Stimulated activated CD8-positive, alpha-beta memory T cell treated with anti-CD3 and anti-CD28 coated beads, Interleukin-7, amount 100 ng/mL, for 48 hours (primary cell): ENCODE measurements at places on chromosomes 2 and 18.

- no peak for DNase-seq
Observed at GRCh38 chr2:140584471-140584870, 1546.3 kb downstream of the LRP1B start.

GRCh38 chr2:190596993-190597392 is 51.9 kb upstream of the NAB1 start:
- no peak for DNase-seq

GRCh38 chr2:18156002-18156401 is 277.5 kb downstream of the KCNS3 start:
- no peak for DNase-seq

DNA sequence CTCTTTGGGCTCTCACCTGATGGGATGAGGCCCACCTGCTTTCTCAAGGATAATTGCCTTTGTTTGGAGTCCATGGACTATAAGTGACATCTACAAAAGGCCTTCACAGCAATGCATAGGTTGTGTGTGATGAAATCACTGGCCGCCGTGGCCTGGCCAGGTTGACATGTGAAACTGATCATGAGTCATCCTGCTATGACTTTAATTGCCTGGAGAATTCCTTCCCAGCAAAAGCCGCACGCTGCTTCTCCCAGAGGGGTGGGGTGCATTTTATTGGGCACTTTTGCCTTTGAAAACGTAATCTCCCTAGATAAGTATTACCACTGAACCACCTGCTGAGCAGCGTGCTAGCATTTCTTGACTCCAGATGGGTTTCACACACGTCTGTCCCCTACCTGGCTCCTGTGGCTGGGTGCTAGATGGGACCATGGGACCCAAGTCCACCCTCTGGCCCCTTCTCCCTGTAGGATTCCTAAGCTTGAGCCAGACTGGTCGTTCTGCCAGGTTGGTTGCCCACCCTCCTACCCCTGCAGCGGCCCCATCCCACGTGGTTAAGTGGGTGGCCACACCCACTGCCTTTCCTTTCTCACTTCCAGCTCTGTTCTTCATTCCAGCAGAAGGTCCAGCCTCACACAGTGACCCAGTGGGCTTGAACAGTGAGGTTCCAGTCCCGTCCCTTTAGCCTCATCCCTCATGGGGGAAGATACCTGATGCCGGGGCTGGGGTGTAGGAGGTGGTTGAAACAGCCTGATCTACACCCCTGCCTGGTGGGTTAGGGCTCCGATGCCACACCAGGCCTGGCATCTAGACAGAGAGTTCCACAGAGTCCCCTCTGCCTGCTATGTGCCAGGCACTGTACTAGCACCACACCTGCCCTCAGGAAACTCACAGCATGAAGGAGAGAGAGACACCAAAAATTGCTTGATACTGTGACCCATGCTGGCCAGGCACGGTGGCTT is 89.6 kb downstream of the GBX2 start:
- DNase-seq = no peak

DNA sequence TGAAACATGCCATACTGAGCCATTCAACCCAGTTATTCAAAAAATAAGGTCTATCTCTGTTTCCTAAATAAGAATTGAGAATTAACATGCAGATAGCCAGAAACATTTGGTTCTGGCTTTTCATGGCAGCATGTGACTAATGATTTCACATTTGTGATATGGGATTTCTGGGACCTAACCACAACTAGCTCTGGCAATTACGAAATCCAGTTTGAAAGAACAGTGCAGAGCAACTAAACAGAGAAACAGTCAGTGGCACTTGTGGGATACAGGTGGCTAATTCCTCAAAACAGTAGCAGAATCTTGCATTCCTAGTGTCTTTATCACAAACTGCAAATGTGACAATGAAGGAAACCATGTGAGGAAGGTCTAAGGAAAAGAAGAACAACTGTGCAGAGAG is 637.8 kb upstream of the CHAC2 start:
- no peak for DNase-seq

- DNase-seq = no peak
Observed at GRCh38 chr2:80381666-80382065, 77.1 kb upstream of the LRRTM1 start.

GRCh38 chr18:23963443-23964165 is 51.0 kb upstream of the TTC39C start:
- DNase-seq = no peak

DNA sequence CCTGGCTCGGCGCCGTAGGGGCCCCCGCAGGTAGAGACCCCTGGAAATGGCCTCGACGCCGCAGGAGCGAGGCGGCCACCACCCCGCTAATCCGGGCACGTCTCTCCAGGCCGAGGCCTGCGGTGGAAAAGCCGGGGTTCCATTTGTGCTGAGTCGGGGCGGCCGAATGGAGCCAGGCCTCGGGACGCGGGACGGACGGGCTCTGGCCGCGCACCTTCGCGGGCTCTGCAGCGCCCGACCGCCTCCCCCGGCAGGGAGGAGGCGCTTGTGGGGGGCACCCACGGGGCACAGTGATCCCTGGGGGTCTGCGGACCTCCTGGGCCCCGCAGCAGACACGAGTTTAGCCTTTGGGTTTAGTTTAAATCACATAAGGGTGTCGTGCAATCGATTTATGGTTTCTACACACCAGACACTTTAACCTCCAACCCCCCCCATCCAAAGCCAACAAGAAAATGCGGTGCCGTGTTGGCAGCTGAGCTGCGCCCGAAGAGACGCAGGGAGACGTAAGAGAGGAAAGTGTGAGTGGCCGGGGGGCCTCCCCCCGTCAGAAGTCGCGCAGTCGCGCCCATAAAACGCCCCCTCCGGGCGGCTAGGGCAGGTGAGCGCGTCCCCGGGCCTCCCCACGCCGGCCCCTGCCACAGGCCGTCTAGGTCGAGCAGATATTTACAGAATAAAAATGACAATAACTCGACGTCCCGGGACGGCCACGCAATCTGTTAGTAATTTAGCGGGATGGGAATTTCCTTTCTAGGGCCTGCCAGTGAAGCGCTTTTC is 1.0 kb upstream of the NFATC1 start:
- peak; percentile 61 for DNase-seq

GRCh38 chr2:133836691-133837345 is 268.6 kb upstream of the NCKAP5 start:
- DNase-seq = no peak

DNA sequence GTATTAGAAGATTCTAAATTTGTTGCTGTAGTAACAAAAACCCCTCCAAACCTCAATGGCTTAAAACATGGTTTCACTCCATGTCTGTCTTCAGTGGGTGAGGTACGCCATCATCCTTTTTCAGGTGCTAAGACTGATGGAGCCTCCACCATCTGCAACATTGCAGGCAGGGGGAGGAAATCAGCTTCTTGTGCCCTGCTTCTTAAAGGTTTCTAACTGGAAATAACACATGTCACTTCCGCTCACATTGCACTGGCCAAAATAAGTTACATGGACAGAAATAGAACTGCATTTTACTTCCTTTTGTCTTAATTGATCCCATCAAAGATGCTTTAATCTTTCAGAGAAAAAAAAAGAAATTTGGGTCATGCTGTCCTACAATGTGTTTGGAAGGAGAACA is 94.1 kb downstream of the GALNT3 start:
- DNase-seq = no peak

GRCh38 chr2:164054651-164055050 is 318.8 kb upstream of the FIGN start:
- no peak for DNase-seq

- no peak for DNase-seq
Observed at GRCh38 chr2:99545604-99546003, 55.8 kb upstream of the REV1 start.

GRCh38 chr18:3649633-3650426 is 199.9 kb downstream of the TGIF1 start:
- DNase-seq = no peak

DNA sequence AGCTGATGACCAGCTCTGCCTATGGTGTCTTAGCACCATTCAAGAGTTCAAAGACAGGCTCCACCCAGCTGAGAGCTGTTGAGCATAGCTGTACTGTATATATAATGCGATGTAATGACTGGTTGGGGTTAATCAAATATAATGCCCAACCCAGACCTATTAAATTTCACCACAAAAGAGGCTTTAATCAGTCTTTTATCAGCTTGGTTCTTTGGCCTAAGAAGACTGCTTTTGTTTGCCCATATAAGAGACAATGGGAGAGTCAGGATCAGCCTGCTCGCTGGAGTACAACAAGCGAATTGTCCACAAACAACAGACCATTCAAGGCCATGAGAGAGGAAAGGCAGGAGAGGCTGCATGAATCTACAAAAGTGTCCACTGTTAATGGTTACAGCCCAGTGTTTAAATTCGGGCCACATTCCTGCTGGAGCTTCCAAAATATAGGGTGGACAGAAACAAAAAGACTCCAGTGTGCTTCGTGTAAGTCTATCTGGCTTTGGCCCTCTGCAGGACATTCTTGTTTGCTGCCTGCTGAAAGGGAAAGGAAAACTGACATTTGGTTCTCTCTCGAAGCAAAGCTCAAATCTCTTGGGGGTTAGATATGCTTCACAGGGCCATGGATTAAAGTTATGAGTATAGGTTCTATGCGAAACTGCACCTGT is 299.0 kb upstream of the FBXO11 start:
- DNase-seq = no peak

- DNase-seq = no peak
Observed at GRCh38 chr2:42442774-42443173, 51.0 kb downstream of the KCNG3 start.

- DNase-seq = no peak
Observed at GRCh38 chr18:6732952-6733351, 3.4 kb downstream of the ARHGAP28 start.

GRCh38 chr18:42915299-42915698 is 200.2 kb downstream of the RIT2 start:
- DNase-seq = no peak

DNA sequence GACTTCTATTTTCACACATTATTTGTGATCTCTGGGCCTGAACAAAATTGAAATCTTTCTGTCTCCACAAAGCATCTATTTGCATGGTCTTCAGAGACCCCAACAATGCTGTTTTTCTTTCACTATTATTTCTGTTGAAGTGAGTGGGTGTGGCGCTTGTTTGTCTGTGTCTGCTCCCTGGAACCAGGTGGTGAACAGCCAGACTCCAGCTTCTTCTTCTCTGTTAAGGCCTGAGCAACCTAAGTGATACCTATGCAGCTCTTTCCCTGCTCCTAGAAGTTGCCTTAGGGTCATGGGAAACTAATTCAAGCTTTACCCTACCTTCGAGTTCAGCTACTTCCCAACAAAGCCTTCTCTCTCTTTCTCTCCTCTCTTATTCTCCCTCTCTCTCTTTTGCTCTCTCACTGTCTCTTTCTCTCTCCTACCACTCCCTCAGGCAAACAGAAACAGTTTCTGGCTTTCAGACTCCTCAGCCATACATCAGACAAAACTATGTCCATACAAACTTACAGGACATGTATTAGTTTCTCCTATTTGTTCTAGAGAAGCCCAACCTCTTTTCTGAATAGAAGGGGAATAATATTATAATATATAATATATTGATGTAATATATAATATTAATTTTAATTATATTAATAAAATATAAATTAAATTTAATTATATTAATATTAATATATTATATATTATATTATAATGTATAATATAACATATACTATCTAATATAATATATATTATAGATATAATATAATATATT is 552.5 kb downstream of the DSC3 start:
- DNase-seq = no peak

- no peak for DNase-seq
Observed at GRCh38 chr2:9539531-9539930, 16.1 kb downstream of the ADAM17 start.

- DNase-seq = no peak
Observed at GRCh38 chr2:158779621-158780020, 15.5 kb upstream of the DAPL1 start.

GRCh38 chr18:23166891-23167541 is 31.7 kb downstream of the CABLES1 start:
- no peak for DNase-seq

DNA sequence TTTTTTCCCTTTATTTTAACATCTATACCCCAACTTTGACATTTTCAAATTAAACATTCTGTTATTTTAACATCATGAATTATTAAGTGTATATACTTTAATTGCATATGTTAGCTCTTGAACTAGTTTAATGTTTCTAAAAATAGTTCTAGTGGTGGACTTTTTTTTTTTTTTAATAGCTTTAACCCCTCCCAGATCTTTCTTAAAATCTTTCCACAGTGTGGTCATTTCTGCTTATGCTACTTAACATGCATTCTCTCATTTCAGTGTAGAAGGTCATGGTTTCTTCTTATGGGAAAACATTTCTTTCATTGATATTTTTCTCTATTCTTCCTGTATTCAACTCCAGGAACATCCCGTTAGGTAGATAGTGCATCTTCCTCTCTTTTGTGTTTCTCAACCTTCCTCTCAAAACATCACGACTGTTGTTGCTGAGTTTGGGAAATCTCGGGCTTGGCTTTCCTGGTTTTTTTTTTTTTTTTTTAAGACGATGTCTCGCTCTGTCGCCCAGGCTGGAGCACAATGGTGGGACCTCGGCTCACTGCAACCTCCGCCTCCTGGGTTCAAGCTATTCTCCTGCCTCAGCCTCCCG is 849 bp upstream of the TMEM18 start:
- DNase-seq = no peak

GRCh38 chr2:5766056-5766455 is 73.9 kb downstream of the SOX11 start:
- DNase-seq = no peak

GRCh38 chr2:164826293-164827243 is 15.1 kb downstream of the COBLL1 start:
- no peak for DNase-seq

DNA sequence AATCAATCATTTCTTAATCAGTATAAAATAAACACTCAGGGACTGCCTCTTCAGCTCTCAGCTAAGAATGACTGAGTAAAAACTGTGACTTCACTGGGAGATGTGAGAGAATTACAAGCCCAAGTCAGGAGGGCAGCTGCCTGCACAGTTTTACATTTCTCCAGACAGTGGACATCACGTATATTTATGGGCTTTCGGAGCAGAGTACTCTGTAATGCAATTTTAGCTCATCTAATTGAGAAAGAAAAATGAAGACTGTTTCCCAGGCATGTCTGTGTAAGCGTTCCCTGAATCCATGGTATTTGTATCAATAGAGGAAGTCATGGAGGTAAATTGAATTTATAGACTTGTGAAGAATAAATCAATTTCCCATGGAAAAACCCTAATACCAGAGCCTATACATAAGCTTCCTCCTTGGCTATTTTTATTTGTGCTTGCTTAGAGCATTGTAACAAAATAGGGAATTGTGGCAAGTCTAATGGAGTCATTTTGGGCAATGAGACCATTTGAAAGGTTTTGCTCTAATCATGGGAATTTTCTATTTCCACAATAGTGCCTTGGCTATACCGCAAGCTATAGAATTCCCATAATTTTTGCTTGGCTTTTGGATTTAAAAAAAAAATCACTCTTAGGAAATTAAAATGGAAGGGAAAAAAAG is 87.2 kb downstream of the SLC5A7 start:
- no peak for DNase-seq
